A172 (cell line): ENCODE measurements at places on chromosomes 12 and 14. TPM values are rescaled to one million over a fixed set of nuclear protein-coding genes. Genes with fewer than 3 reads are reported as not detected.

The MYO1A gene
- total RNA-seq, result not detected in 2 replicates

The A2ML1 gene
- not detected in 2 replicates for total RNA-seq

The KRT7 gene
- 13.8 and 16.1 TPM in 2 replicates for total RNA-seq

The AKAP3 gene
- 0.14 TPM in 1 of 2 replicates, not detected in the other for total RNA-seq

The CCDC38 gene
- total RNA-seq, result 0.07 TPM in 1 of 2 replicates, not detected in the other

The GNG2 gene
- total RNA-seq, result 3.8 and 8.5 TPM in 2 replicates

The ACOT4 gene
- not detected in 2 replicates for total RNA-seq

The USP15 gene
- 28.4 and 43.3 TPM in 2 replicates for total RNA-seq

The LRTM2 gene
- not detected in 2 replicates for total RNA-seq

The PLCZ1 gene
- total RNA-seq, result 0.07 TPM in 1 of 2 replicates, not detected in the other

- DNase-seq, result no peak
Observed at GRCh38 chr12:7269273-7269672, 34.6 kb upstream of the ACSM4 start.

DNA sequence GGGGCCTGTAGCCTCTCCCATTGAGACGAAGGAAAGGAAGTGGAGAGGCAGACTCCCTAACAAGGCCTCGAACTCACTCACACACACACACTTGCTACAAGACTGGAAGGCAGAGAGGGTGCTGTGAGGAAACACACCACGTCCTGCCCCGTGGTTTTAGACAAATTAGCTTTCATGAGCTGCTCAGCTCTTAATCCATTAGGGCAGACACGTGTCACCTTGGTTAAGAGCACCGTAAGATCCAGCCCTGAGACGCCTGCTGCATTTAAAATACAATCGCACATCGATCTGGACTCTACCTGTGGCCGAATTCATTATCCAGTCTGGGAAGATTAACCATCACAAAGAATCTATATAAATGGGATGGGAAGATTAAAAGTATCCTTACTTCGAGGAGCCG, 72.0 kb downstream of the RIMBP2 start:
- DNase-seq, result no peak

GRCh38 chr12:2451497-2451896, 343.3 kb upstream of the FKBP4 start:
- no peak for DNase-seq

DNA sequence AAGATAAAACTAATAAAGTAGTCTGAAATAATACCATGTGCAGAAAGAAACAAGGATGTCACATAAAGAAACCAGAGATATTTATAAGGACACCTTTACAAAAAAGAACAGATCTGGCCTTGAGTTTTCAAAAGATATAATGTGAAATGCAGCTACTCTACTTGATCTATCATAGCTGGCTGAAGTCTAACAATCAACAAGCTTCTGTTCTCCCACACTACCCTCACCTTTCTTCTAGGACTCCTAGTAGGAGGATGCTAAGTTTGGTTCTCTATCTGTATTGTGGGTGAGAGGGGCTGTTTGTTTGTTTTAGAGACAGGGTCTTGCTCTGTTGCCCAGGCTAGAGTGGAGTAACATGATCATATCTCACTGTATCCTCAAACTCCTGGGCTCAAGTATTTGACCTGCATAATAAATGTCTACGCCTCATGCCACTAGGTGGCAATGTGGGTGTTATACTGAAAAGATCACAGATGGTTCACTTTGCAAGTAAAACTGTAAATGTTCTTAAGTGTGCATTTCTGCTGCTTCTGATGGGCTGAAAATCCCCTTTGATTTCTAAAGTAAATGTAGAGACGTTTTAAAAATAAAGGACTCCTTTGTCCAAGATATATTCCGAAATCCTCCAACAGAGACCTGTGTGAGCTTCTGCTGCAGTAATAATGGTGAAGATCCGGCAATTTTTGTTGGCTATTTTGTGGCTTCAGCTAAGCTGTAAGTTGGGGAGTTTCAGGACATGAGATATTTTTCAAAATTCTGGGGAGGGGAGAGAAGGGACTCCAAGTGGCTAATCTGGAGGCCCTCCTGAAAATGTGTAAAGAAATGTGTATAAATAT, 269.3 kb downstream of the DAD1 start:
- peak; percentile 11 for DNase-seq

DNA sequence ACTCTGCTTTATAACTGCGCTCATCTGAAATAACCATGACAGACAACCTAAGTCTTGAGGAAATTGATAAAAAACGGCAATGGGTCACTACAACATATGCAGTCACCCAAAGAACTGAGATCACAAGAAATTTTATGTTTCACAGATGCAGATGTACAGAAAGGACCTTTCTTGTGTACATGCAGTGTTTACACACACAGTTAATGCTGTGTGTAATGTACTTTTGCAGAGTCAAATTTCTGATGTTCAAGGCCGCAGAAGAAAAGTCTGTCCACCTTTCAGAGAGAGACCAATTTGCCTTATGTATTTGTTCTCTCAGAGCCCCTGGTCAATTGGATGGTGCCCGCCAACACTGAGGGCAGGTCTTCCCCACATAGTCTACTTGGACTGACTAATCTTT, 23.0 kb upstream of the TBK1 start:
- DNase-seq, result no peak

DNA sequence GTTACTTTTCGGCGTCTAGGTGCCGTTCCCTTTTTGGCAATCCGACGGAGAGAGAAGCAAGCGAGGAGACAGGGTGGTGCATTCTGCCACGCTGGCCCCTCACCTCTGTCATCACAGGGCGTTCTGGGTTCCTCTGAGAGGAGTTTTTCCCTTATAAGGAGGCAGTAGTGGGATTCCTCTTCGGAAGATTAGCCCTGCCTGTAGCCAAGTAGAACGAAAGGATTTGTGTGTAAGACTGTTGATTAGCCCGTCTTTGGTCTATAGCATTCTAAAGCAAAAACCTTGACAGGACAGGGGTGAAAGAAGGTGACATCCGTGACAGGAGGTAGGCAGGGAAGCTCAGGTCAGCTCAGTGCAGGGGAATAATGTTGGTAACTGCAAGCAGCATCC, 9.1 kb upstream of the NEMF start:
- DNase-seq, result peak; percentile 54

- DNase-seq, result peak; percentile 82
Observed at GRCh38 chr12:19946550-19946949, 421.8 kb upstream of the PDE3A start.

DNA sequence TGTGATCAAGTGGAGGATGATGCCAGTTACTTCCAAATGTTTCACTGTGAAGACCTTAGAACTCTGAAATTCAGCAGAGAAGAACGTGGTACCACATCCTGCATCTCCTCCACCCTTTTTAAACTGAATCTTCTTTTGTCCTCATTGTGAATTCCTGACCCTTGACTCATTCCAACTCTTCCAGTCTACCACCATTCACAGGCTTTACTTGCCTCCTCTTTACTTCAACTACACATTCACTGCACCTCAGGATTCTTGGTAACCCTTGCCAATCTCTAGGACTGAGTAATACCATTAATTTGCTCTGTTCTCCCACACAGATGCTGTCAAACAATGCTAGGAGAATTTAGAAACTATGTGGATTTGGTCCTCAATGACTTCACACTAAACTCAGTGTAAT, 37.3 kb downstream of the PPP1R12A start:
- peak; percentile 97 for DNase-seq

GRCh38 chr14:103741876-103742275, 26.3 kb downstream of the ZFYVE21 start:
- DNase-seq, result no peak

- DNase-seq, result no peak
Observed at GRCh38 chr14:32932302-32932913, 6.3 kb upstream of the NPAS3 start.

- DNase-seq, result no peak
Observed at GRCh38 chr14:24133735-24134134, 2.3 kb upstream of the PSME1 start.
